Heart right ventricle (tissue), 16 donors: ENCODE measurements at places on chromosomes 2 and 18. TPM values are rescaled to one million over a fixed set of nuclear protein-coding genes. Genes with fewer than 3 reads are reported as not detected.
A peak's percentile ranks its signal among the peaks of the same experiment; 100 is the strongest.

DNA sequence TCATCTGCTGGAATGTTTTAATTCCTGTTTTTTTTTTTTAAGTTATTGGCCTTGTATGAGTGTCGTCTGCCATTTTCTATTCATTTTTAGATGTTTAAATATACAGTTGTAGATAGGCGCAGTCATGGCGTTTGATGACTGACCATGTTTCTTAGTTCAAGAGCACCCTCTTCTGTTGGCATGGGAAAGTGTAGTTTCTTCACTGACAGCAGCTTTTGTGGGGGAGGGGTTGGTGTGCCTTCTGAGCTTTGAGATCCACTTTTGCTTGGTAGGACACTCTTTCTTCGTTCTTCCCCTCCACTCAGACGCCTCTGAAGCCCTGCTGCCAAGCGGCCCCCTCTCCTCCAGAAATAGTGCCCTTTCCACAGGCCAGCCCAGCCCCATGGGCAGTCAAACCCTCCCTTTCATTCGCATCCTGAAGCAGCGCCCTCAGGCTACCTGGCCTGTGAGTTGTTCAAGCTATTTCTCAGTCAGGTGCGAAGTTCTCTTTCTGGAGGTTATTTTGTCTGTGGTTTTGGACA is 492.0 kb downstream of the TNS1 start:
- DNase-seq: peak; percentile 9

DNA sequence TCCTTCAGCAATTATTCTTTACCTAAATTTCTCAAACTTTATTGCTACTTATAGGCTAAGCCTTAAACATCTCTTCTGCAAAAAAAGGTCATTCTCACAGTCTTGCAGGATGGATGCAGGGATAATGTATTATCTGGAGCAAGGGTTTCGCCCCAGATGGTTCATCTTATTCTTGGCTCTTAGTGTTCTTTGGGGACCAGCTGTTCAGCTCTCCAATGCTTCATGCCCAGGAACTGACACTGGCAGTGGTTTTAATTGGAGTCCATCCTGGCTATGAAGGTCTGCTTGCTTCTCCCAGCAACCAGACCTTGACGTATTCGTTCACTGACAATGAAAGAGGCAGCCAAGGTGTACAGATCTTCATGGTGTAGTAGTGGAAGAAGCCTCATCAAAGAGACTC is 331.9 kb downstream of the SLC8A1 start:
- no peak for DNase-seq

DNA sequence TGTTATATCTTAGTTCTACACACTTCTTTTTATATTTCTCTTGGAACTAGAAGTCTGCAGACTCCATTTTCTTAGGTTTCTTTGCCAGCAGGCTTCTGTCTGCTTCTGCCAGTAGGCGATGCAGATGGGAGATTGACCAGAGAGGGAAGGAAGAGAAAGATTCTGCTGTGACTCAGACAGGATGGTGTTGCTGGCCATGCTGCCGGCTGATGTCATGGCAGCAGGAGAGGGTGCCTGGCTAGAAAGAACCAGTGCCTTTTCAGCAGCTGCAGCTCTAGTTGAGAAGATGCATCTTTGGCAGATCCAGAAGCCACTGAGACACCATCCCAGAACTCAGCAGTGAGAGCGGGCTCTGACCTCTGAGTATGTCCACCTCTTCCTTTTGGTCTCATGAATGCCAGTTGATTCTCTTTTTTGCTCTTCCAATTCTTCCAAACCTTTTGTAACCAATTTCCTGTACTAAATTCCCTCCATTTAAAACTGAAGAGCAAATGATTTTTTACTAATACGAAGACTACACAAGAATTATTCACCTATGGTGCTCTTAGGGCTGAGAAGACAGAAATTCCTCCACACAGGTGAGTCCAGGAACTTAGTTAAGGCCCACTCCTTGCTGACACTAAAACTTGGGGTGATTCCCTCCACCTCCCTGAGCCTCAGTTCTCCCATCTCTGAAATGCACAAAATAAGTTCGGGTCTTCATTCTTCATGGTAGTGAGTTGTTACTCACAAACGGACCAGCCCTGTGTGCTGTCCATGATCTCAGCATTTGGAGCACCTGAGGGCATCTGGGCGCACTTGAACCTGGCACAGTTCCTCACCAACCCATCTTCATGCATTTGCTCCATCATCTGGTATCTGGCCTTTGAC is 200.7 kb downstream of the MYCN start:
- no peak for DNase-seq

C1D gene
- total RNA-seq: 13.8 TPM

DNA sequence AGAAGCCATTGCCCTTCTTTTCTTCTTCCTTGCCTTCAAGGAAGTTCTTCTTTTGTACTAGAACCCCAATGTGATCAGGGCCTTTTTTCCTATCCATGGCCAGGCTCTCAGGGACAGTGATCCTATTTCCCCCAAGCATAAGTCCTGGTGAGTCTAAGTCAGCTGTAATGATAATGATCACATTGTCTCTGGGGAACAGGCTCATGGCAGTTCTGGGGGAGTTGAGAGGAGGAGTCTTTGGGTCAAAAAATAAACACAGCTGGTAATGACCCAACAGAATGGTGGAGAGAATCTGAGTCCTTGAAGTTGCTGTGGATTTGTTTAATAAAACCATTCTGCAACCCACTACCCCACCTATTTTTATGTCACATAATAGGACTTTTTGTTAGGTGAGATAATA is 96.6 kb downstream of the SOCS6 start:
- no peak for DNase-seq

GRCh38 chr2:215002500-215002899 is 135.9 kb downstream of the ABCA12 start:
- DNase-seq: peak; percentile 10

GRCh38 chr2:14513903-14514302 is 118.6 kb upstream of the LRATD1 start:
- no peak for DNase-seq

GAREM2 gene
- 1.5 TPM for total RNA-seq

SAG gene
- total RNA-seq: not detected

DNA sequence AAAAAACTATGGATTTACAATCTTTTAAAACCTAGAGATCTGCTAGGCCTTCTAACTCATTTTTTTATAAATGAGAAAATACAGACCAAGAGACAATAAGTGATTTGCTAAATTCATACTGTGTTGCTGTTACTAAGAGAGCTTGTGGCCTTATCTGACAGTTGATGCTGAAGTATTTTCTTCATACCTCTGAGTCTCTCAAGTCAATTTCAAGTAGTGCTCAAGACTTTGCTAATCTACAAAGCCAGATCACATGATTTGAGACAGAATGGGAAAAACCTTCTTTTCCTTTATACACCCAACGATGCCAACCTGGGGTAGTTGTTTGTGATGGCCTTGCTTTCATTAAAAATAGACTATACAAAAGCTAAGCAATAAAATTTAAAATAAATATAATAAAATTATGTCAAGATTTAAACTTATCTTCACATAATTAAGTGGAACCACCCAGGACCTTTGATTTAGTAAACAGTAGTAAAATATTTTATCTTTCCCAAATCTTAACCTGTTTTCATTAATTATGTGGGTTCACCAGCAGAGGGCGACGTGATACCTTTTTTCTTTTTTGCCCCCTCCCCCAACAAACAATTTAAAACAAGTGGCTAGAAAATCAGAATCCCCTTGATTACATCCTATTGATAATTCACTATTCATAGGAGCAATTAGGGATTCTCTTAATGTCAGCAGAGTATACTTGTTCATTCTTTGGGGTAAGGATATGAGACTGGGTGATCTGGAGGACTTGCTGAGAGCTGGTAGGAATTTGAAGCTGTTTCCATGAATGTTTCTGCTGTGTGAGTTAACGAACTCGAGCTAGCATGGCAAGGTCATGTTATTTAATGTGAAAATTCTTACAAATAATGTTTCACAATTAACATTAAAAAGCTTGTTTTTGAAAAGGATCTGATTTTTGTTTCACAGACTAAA is 49.6 kb upstream of the SLC5A7 start:
- DNase-seq: no peak
